ENCODE measurements at places on chromosomes 11 and 22. TPM values are rescaled to one million over a fixed set of nuclear protein-coding genes. Genes with fewer than 3 reads are reported as not detected.

GRCh38 chr22:50030297-50031188, 18.0 kb upstream of the IL17REL start:
- DNase-seq, result peak; percentile 58

Gene LUZP2
- 0.17 TPM for total RNA-seq

DNA sequence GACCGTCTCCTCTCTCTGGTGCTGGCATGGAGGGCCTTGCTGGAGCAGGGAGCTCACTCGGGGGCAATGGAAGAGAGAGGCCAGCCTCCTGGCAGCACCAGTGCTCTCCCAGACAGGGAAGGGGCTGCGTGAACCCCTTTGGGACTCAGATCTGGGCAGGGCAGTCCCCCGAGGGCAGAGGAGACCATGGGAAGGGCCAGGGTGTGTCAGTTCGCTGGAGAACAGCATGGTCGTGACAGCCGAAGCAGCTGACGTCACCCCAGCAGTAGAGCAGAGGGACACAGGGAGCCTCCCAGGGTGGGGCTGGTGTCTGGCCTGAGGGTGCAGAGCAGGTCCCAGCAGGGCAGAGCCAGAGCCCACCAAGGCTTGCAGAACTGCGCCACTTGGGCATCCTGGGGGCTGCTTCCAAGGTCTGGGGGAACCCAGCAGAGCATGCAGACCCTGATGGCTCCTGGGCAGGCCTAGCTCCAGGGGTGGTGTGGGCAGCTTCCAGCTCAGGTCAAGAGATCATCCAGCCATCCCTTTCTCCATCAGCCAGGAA, 71.0 kb upstream of the KCNQ1OT1 start:
- DNase-seq, result no peak

Gene OR5B21
- total RNA-seq, result not detected

Gene SLN
- 17.4 TPM for total RNA-seq

GRCh38 chr11:96621161-96621560, 231.3 kb downstream of the JRKL start:
- DNase-seq, result no peak

Gene HORMAD2
- not detected for total RNA-seq

DNA sequence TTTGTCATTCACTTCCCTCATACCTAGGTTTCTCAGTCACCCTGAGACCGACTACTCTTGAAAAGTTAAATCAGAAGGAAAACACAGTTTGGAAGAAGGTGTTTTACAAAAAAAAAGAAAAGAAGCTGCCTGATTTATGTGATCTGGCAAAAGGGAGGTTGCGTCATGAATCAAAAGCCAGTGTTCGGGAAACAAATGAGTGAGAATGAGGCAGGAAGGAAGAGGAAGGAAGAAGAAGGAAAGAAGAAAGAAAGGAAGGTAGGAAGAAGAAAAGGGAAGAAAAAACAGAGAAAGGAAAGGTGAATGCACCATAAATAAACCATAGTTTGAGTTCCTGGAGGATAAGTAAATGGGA, 314.6 kb downstream of the BLID start:
- no peak for DNase-seq

- DNase-seq, result no peak
These were observed 1.9 kb upstream of the NLRP10 start for GRCh38 chr11:7967097-7967496.

GRCh38 chr22:32380991-32381390, 23.3 kb downstream of the RFPL3 start:
- DNase-seq, result no peak

Gene TREH
- total RNA-seq, result not detected

- DNase-seq, result no peak
These were observed 162.8 kb downstream of the BRD1 start for GRCh38 chr22:49664891-49665290.
